ENCODE measurements at places on chromosomes 13 and 19.

- DNase-seq, result no peak
Measured at GRCh38 chr13:32126278-32126677, 94.7 kb downstream of the FRY start.

DNA sequence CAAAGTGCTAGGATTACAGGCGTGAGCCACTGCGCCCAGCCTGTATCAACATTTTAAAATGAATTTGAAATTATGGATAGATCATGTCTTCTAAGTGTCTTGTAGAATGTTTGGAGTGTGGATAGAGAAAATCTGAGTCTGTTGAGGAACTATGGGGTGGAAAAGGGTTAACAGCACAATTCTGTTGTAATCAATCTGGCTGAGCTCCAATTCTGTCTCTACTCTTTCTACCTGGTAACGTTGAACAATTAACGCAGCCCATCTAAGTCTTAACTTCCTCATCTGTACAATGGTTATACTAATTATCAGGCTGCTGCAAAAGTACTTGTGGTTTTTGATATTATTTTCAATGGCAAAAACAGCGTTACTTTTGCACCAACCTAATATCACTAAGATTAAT lies 4.1 kb downstream of the FPR2 start:
- DNase-seq, result no peak

- DNase-seq, result no peak
Measured at GRCh38 chr13:80906860-80907259, 565.9 kb upstream of the SPRY2 start.

GRCh38 chr19:50416034-50416977 lies 2.4 kb upstream of the SPIB start:
- no peak for DNase-seq
